ENCODE measurements at places on chromosomes 11 and 22.

- DNase-seq = no peak
Observed at GRCh38 chr11:116207019-116207418, 565.8 kb downstream of the BUD13 start.

- no peak for DNase-seq
Observed at GRCh38 chr11:128463371-128463829, 124.0 kb downstream of the ETS1 start.

DNA sequence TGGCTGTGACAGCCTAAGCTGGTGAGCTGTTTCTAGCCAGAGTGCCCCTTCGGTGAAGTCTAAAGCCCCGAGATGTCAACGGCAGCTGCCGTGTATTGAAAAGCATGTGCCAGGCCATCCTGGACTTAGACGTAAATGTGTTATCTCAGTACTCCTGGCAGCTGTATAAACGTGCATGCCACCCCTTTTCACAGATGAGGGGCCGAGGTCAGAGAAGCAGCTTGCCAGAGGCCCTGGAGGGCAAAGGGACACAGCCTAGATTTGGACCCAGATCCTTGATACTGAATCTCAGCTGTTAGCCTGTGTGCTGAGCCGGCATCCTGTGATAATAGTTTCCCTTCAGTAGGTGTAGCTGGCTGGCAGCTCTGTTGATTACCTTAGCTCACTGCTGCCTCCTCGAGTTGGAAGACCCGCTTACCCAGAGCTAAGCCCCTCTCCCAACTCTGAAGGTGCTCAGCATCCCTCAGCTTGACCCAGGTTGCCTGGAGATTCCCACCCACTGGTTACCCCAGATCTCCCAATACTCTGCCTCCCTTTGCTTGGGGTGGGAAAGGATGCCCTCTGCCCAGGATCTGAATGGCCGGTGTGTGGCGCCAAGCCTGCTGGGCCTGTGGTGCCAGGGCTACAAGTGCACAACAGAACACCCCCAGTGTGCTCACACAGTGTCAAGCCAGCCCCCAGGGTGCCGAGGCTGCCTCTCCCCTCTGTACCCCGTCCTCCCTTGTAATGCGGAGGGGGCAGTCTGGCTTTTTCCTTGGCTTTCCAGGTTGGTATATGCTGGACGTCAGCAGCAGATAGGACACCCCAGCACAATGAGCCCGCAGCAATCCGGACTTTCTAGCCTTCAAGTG, 59.8 kb upstream of the WNT7B start:
- DNase-seq = peak; percentile 45

- no peak for DNase-seq
Observed at GRCh38 chr11:78112582-78113275, 26.7 kb downstream of the ALG8 start.

GRCh38 chr11:64523456-64524157, 67.4 kb upstream of the SLC22A12 start:
- no peak for DNase-seq

DNA sequence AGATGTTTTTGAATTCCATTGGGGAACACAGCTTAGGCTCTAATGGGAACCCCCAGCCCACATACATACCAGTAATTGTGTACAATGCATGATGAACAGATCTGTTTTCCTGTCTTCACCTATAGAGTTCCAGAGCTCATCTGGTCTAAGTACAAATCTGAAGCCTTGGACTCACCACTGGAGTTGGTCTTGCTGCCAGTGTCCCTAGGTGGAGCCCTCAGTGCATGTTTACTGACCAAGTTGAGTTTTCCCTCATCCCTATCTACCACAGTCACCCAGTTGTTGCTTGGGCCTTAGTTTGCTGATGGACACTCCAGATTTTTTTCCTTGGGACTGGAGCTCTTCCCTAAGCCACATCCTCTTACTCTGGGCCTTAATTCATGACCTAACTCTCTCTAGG, 159.2 kb upstream of the DDI1 start:
- DNase-seq = no peak

DNA sequence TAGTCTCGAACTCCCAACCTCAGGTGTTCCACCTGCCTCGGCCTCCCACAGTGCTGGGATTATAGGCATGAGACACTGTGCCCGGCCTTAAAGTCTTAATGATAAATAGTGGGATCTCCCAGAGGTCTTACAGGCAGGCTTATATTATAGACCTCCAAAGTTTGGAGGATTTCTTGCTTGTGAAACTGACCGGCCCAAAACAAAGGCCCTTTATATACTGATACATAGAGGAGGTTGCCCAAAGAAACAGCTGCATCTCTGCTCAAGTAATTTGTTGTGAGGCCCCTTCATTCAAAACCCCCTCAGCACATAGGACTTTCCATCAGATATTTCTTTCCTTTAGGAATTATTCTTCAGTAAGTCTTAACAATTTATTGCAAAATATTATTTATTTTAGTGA, 27.4 kb upstream of the RDX start:
- no peak for DNase-seq

GRCh38 chr11:87809256-87809655, 366.0 kb downstream of the RAB38 start:
- DNase-seq = no peak

DNA sequence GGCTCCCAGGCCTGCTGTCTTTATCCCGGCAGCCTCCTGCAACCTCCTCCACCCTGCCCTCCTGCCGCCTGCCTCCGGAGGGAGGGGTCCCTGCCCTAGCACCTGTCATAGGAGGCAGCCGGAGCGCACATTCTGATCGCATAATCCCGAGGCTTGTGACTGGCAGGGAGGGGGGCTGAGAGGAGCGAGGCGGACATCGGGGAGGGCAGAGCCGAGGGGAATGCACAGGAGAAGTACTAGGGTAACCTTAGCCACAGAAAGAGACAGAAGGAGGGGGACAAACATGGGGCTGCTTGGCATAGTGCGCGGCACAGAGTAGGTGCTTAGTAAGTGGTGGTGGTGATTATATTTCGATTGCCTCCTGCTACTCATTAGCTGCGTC, 9.2 kb upstream of the ALX4 start:
- DNase-seq = no peak

GRCh38 chr11:14499178-14499559, 442 bp downstream of the COPB1 start:
- DNase-seq = peak; percentile 18

GRCh38 chr11:82978422-82979099, 77.0 kb downstream of the DDIAS start:
- DNase-seq = no peak

DNA sequence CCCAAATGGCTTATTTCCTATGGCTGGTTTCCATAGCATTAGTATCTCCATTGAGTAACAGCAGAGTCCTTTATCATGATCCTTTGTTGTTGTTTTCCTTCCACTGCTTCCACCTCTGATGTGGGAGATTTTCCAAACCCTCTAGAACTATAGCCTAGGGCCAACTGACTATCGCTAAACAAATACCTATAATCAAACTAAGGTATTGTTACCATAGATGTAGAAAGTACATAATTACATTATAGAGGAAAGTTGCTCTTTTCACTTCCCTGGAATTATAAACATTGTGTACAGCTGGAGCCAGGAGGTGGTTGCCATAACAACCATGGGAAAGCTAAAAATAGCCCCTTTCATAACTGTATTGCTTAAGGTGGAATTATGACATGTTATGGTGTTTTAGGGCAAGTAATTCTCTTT, 47.0 kb upstream of the ALKBH3 start:
- no peak for DNase-seq

- no peak for DNase-seq
Observed at GRCh38 chr11:119629834-119630624, 99.0 kb downstream of the NECTIN1 start.

DNA sequence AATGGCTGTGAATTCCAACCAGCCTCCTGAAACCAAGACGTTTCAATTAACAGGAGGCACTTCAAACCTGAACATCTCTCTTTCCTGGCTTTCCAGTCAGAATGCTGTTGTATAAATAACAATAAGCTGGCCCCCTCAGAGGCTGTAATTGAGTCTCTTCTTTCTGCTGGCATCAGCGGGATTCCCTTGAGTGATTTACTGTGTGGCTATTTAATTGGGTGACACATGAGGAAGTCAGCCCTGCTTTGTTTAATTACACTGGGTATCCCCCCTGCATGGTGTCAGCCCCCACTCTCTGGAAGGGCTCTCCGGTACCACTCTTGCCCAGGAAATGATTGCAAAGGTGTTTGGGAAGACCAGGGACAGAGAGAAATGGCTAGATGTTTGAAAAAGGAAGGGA, 101.6 kb downstream of the NTM start:
- DNase-seq = no peak

- peak; percentile 54 for DNase-seq
Observed at GRCh38 chr11:13335319-13335718, 57.7 kb downstream of the BMAL1 start.

DNA sequence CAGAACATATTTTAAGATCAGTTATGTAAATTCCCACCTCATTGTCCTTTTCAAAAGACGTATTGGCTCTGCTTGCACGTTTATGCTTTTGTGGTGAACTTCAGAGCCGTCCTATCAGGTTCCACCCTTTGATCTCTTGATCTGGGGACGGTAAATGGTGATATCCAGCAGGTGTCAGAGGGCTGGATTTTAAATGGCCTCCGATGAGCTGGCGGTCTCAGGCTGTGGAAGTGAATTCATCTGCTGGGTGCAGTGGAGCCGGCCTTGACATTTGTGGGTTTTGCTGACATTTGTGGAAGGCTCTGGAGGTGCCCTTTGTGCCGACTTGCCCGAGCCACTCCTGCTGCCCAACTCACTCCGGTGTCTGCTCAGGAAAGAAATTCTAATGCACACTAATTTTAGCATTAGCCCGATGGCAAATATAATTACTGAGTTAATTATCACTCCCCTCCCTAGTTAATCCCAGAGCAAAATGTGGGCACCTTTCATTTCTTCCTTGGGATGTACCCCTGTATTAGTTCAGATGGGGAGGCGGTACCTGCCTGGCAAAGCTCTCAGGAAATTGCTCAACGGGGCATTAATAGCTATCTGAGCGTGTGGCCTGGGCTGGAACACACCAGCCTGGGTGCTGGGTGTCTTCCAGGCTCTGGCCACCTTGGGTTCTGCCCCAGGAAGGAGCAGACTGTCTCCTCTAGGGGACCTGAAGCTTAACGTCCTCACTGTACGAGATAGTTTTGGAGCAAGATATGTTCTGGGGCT, 9.1 kb downstream of the LRP5 start:
- no peak for DNase-seq

DNA sequence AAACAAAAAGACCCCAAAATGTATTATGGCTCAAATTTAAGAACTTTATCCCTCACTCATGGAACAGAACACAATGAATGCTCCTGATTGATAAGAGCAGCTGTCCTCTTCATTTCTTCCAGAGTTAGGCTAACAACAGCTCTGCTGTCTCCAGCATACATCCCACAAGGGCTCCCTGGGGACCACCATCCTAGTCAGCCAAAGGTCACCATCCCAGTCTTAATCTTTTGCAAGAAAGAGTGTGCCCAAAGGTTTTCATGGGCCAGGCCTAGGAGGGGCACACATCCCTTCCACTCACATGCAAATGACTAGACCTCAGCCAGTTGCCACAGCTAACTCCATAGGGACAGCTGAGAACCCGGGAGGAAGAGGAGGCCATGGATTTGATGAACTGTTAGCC, 555.3 kb downstream of the BUD13 start:
- no peak for DNase-seq

GRCh38 chr11:103016031-103016430, 60.5 kb upstream of the MMP13 start:
- DNase-seq = no peak

DNA sequence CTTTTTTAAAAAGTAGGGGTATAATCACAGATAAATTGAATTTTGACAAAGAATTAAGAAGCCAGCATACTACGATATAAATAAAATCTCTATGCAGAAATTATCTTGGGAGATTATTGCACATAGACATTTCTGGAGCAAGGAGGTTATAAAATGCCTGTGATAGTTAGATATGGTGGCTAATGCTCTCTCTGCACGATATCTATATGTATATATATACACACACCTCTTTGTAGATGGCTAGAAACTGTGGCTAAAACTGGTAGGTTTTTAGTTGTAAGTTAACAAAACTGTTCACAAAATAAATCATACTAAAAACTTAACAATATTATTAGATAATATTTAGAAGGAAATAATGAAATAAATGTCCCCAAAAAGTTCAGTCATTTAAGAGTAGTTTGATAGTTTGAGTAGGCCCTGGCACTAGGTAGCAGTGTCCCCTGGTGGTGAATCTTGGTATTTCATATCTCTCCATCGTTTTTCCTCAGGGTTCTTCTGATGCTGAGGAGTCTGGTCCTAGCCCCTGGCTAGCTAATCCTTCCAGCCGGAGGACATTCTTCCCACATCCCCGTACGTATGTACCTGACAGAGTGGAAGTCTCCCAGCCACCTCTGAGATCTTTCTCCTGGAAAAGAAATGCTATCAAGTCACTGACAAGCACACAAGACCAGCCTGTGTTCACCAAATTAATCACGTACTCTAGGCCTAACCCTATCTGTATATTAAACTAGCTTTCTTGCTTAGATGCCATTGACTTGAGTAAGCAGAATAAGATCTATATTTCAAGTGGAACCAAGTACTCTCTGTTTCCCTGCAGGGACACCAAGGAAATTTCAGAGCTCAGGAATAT, 32.2 kb downstream of the ART5 start:
- peak; percentile 42 for DNase-seq

DNA sequence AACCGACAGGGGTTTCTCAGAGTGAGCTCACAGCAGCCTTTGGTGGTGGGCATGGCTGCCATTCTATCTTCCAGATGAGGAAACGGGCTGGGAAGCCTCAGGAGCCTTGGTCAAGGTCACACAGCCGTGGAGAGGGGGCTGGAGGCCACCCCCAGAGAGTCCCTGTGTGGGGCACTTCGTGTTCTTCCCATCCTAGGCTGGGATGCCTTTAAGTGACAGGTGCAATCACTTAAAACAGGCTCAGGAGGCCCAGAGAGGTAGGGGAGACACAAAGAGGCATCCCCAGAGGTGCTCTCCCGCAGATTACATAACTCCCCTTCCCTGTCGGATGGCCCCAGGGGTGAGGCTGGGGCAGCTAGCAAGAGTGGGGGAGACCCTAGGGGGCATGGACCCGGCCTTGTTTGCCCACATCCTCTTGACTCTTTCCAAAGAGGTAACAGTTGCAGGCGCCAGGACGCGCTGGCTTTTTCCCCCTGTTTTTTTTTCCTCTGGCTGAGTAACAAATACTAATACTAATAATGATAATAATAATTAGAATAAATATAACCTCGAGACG, 17.5 kb upstream of the SHISAL1 start:
- no peak for DNase-seq

GRCh38 chr11:94149431-94150017, 20.9 kb downstream of the PANX1 start:
- no peak for DNase-seq

GRCh38 chr11:124843616-124843910, 21.7 kb upstream of the ROBO3 start:
- no peak for DNase-seq

DNA sequence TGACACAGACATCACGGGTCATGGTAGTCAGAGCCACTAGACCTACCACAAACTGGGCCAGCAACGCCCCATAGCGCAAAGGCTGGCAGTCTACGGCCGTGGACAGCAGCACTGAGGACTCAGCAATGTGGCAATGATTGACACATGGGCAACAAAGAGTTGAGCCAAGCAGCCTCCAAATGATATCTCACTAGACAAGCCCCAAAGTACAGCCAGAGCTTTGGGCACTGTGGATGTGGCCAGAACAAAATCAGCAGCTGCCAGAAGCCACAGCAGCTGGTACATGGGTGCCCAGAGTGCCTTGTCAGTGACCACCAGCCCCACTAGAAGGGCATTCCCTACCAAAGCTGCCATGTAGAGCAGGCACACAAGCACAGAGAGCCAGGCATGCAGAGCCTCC, 11.2 kb upstream of the UBQLNL start:
- DNase-seq = no peak

Data from stimulated activated CD4-positive, alpha-beta T cell treated with anti-CD3 and anti-CD28 coated beads, Interleukin-1b, Interleukin-23, amount 100 ng/mL, for 4 hours (primary cell).